ENCODE measurements at places on chromosomes 16 and 17.
A peak's percentile ranks its signal among the peaks of the same experiment; 100 is the strongest.

- no peak for DNase-seq
Measured at GRCh38 chr17:17104036-17104435, 61.8 kb downstream of the MPRIP start.

DNA sequence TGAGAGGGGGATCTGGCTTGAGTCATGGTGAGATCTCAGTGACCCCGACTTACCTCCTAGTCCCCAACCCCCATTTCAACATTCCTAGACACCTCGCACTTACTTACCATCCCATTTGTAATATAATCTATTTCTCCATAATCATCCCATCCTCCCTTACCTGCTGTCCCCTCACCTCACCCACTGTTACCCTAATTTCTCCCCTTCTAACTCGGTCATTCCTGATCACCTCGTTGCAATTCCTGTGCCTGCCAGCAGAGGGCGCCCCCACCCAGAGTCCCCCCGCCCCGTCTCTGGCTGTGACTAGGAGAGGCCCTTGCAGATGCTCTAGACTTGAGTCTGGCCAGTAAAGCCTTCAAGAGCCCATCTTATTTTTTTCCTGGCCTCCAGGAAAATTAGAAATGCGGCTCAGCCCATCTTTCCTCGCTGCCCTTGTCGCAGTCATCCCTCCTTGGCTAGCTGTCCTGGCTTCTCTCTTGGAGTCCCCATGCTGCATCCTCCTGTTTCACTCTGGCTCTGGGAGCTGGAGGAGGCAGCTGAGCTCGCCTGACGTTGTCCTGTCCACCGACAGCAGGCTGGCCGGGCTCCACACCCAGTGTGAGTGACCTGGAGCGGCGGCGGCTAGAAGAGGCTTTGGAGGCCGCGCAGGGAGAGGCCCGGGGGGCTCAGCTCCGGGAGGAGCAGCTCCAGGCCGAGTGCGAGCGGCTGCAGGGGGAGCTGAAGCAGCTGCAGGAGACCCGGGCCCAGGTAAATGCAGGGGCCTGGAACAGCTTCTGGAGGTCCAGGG is 5.0 kb downstream of the TBKBP1 start:
- DNase-seq: no peak

DNA sequence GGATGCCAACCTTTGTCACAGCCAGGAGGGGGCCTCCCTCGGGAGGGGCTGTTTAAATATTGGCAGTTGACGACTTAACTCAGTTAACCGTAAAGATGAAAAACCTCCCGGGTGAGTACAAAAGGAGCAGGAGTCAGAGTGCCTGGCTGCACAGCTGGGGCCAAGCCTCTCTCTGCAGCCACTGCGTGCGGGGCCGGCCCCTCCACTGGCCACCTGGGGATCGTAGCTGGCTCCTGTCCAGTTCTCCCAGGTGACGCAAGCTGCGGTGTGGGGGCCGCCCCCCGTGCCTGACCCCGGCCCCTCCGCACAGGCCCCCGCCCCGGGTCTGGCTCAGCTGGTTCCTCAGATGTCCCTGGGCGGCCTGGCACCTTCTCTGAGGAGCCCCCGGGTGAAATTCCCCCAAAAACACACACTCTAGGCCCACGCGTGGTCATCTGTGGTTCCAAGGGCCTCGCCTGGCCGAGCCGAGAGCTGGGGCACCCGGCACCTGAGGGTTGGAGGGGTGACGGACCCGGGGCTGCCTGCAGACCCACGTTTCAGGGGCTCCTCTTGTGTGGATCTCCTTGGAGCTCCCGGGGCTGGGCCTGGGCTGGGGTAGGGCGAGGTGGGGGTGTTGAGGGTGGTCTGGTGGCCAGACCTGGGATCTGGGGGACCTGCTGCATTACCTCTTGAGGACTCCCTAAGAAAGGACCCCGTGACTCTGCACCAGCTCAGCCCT is 7.4 kb upstream of the CACNA1H start:
- no peak for DNase-seq

GRCh38 chr17:57512691-57513090 is 232.4 kb downstream of the CCDC182 start:
- no peak for DNase-seq

DNA sequence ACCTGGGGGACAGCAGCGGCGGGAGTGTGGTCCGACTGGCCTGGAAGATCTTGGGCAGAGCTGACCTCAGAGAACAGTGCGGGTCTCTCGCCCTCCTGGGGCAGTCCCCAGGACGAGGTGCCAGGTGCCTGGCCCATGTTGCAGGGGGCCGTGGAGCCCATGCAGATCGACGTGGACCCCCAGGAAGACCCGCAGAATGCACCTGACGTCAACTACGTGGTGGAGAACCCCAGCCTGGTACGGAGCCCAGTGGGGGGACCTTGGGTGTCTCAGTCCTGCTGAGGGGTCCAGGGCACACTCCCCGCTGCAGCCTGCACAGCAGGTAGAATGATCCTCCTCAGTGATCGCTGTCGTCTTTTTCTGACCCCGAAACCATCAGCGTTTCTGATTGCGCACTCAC is 1.4 kb downstream of the GPS1 start:
- DNase-seq: no peak

- peak; percentile 65 for DNase-seq
Measured at GRCh38 chr17:73939806-73940205, 263.7 kb upstream of the RPL38 start.

DNA sequence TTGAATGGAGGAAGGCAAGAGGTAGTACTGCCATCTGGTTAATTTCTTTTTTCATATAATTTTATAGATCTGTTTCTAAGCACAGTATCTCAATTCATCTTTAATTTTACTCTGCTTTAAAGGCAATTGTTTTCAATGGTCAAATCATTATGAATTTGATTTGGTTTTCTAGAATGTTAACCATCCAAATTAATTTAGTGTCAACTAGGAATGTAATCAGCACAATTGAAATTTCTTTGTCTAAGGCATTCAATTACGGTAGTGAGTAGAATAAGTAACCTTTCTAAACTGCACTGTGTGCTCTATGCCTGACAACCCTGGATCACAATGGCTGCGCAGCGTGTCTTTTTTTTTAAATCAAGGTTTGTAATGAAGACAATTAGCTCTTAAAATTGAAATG is 44.3 kb downstream of the CACNG1 start:
- DNase-seq: no peak

- DNase-seq: no peak
Measured at GRCh38 chr17:59439262-59439661, 107.8 kb downstream of the YPEL2 start.

DNA sequence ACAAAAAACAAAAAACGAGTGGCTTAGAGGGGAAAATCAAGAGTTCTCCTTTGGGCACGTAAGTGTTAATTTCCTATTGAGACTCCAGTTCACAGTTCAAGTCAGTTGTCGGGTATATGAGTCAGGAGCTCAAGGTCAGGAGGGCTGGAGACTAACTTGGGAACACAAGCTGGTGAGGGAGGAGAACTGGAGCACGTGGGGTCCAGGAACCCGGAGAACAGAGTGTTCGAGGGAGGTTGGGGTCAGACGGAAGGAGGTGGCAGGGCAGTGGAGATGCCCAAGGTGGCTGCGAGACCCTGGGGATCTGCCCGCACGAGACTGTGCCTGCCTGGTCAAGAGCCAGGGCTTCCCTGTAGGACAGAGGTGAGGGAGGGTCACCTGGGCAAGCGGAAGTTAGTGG is 12.0 kb downstream of the ALDH3A1 start:
- no peak for DNase-seq

GRCh38 chr16:67192781-67193361 is 916 bp downstream of the E2F4 start:
- DNase-seq: no peak

- no peak for DNase-seq
Measured at GRCh38 chr16:47888142-47888541, 267.7 kb downstream of the ABCC12 start.

DNA sequence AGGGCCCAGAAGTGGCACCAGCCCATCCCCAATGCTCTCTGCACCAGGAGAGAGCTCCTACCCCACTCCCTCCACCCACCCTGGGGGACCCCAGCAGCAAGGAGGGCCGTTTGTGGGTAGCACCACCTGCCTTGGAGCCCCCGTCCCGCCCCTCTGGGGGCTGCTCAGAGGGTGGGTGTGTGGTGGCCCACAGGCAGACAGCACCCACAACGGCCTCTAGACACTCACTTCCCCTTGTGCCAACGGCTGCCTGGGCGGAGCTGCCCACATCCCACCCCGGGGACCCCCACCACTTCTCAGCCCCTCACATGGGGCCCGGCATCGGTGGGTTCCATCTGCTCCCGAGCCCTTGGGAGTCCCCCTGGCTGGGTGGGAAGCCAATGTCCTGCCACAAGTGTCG is 33.3 kb downstream of the BAHCC1 start:
- no peak for DNase-seq

GRCh38 chr16:28623172-28623711 is 13.4 kb upstream of the SULT1A1 start:
- DNase-seq: no peak

- peak; percentile 58 for DNase-seq
Measured at GRCh38 chr17:57956291-57957119, 1.3 kb upstream of the CUEDC1 start.

GRCh38 chr16:68360547-68360946 is 49.7 kb downstream of the PRMT7 start:
- DNase-seq: no peak

DNA sequence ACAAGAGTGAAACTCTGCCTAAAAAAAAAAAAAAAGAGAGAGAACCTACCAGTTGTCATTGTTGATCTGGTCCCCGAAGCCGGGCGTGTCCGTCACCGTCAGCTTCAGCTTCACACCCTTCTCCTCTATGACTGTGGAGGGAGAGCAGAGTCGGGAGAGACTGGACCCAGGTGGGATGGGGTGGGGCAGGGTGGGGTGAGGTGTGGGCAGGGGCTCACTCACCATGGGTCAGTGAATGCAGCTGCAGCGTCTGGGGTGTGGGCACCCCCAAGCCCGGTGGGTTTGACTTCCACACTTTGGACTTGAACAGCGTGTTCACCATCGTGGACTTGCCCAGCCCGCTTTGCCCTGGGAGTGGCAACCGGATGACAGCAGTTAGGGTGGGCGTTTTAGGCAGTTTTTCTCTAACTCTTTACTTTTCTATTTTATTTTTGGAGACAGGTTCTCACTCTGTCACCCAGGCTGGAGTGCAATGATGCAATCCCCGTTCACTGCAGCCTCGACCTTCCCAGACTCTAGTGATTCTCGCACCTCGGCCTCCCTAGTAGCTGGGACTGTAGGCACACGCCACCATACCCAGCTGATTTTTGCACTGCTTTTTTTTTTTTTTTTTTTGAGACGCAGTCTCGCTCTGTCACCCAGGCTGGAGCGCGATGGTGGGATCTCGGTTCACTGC is 2.2 kb downstream of the SEPTIN12 start:
- no peak for DNase-seq

- DNase-seq: no peak
Measured at GRCh38 chr16:56841659-56842058, 23.3 kb upstream of the SLC12A3 start.

- DNase-seq: no peak
Measured at GRCh38 chr16:86359571-86359970, 150.8 kb upstream of the FOXF1 start.

GRCh38 chr16:85778873-85779272 is 20.5 kb downstream of the EMC8 start:
- DNase-seq: no peak

DNA sequence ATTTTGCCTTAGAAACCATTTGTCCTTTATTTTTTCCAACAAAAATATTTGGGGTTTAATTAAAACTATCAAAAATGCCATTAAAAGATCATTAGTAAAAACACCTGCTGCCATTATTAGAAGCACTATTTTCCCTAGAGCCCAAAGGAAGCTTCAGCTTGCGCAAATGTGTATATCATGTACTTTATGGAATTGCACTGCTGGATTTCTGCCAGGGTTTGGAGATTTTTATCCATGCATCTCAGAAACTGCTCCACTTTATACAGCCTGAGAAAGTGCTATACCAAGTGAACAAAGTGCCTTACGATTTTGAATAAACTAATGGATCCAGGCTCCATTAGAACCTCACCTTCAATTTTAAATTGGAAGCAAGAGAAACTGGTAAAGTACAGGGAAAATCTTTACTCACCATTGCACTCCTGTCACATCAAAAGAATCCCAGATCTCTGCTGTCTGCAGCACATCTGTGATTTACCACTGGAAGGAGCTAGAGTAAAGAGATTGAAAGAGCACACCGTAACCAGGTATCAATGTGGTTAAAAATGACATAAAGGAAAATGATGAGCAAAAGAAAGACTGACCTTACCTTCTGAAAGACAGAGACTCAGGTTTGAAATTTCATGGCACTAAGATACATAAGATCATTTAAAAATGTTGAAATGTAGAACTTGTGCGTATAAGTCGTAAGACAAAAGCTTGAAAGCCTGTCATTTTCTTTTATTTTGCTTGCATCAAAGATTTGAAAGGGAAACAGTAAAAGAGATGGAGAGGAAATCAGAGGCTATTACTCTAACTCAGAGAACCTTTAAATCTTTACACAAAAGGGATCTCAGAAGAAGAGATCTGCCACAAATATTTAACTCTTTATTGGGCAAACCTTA is 678.1 kb upstream of the GOT2 start:
- DNase-seq: no peak

GRCh38 chr17:77882481-77883212 is 75.9 kb upstream of the TNRC6C start:
- no peak for DNase-seq

DNA sequence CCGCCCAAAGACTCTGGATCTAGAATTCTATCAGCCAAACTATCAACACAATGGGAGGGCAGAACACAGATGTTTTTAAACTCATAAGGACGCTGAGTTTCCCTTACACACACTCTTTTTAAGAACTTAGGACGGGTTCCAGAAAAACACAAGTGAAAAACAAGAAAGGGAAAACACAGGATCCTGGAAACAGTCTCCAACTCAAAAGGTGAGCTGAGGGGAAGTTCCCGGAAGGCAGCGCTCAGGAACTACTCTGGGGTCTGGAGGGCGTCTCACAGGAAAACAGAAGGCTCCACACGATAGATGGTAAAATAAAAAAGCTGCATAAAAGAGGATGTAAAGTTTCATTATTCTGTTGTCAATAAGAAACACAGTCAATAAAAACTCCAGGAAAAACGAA is 80.2 kb upstream of the DOC2B start:
- no peak for DNase-seq

GRCh38 chr17:61405686-61406536 is 6.3 kb downstream of the TBX2 start:
- DNase-seq: no peak

DNA sequence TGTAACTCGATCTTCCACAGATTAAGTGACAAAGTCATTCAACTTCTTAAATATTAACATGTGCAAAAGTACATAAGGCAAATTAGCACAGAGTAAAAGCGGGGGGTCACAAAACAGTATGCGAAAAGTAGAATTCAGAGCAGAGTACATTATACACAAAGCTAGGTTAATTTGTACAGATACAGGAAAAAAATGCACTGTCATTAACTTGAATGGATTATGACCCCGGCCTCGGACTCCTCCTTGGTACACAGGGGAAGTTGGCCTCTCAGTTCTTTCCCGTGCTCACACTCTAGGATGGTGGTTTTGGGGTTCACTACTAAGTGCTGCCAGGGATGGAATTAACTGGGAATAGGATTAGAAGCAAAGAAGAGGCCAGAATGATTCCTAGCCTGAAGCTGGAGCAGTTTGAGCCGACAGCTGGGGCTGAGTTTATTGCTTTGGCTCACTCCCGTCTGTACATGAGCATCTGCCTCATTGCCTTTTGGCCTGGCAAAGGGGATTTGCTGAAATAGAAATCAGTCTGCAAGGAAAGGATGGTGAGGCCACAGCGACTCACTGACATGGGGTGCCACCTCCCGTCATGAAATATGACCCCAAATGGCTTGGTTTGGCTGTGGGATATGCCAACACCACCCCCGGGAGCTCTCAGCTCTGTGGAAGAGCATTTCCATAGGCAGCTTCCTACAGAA is 23.6 kb downstream of the NTN1 start:
- DNase-seq: peak; percentile 37

- no peak for DNase-seq
Measured at GRCh38 chr17:10083864-10084263, 114.5 kb downstream of the GAS7 start.

Data from vagina (tissue), 2 donors.